Stromal cell of bone marrow (primary cell): ENCODE measurements at places on chromosomes 12 and 14.

GRCh38 chr14:53190938-53191337 is 37.8 kb upstream of the DDHD1 start:
- no peak for DNase-seq

DNA sequence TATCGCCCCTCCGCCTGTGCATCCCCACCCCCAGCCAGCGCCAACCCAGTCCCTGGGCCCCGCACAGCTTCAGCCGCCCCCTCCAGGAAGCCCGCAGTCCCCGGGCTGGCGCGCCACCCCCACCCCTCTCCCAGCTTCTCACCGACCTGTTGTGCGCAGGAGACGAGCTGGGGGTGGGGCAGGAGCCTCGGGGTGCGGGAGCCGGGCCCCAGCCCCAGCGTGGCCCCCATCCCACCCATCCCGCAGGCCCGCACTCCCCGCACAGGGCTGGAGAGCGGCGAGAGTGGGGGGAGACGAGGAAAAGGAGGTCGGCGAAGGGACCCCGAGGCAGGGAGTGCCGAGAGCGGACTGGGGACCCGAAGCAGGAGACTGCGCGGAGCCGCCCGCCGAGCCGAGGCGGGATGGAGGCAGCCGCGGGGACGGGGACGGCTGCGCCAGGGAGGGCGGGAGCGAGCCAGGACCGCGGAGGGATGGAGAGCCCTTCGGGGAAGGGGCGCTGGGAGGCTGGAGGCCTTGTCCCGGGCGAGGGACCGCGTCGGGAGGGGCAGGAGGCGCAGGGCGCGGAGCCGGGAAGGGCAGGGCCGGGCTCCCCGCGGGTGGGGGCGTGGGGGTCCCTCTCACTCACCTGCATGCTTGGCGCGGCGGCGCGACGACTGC is 498 bp downstream of the PIANP start:
- no peak for DNase-seq

- DNase-seq, result no peak
Observed at GRCh38 chr12:85725991-85726390, 110.2 kb downstream of the RASSF9 start.

- DNase-seq, result peak; percentile 13
Observed at GRCh38 chr14:79161571-79161970, 991.4 kb downstream of the NRXN3 start.

GRCh38 chr12:68469113-68469512 is 137.0 kb upstream of the MDM1 start:
- no peak for DNase-seq

GRCh38 chr12:106960443-106960842 is 4.7 kb downstream of the TMEM263 start:
- no peak for DNase-seq

DNA sequence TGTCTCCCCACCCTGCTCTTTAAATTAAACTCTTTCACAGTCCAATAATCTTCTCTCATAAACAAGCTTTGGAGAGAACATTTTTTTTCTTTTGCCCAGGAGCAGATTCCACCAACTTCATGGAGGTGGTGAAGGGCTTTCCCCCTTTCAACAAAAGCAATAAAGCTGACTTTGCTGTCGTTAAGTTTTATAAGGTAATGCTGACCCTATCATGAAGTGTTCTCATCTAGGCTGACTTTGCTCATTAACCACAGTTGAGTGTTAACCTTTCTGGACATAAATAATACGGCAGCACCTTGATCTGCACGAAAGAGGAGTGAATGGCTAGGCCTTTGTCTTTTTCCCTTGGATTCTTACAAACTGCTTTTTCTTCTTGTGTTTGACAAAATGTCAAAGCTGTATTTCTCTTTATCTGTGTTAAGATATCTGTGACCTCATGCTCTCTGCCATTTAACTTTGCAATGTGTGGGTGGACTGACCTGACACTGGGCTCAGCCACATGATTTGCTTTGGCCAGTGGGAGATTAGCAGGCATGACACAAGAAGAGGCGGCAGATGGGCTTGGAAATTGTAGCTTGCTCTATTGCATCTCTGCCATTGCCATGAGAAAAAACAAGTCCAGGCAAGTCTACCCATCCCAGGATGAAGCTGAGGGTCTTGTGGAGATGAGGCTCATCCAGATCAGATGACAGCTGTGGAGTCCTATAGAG is 470.9 kb upstream of the CCDC196 start:
- no peak for DNase-seq

GRCh38 chr12:15644700-15645099 is 144.5 kb downstream of the EPS8 start:
- no peak for DNase-seq

DNA sequence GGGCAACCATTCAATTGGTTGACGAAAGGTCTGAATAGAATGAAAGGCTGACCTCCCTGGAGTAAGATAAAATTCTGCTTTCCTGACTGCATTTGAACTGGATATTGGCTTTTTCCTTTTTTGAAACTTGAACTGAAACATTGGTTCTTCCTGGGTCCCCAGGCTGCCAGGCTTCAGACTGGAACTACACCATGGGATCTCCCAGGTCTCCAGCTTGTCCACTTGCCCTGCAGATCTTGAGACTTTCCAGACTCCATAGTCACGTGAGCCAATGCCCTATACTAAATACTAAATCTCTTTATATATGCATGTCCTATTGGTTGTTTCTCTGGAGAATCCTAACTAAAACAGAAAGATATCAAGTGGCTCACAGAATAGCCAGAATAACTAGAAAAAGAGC is 118.7 kb upstream of the KRR1 start:
- DNase-seq, result no peak

GRCh38 chr12:111409780-111410430 is 4.2 kb downstream of the SH2B3 start:
- DNase-seq, result peak; percentile 45

GRCh38 chr12:103751600-103751999 is 89.4 kb downstream of the NT5DC3 start:
- peak; percentile 64 for DNase-seq

- no peak for DNase-seq
Observed at GRCh38 chr14:100135784-100136183, 23.7 kb downstream of the DEGS2 start.

GRCh38 chr12:89230376-89231315 is 121.7 kb downstream of the DUSP6 start:
- DNase-seq, result peak; percentile 45

DNA sequence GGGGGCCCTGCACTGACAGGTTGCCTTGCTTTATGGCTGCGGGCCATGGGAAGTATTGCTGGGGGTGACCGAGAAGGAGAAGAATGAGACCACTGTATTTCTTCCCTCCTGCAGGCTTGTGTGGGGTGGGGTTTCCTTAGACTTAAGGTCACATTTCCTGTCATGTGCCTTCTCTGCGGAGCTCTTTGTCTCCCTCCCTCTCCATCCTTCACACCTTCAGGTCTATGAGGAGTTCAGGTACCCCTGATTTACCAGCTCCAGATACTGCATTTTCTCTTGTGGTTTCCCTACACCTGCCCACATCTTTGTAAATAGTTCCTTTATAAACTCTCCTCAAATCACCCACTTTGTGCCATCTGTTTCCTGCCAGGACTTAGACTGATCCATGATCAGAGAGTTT is 3.6 kb downstream of the FNTB start:
- no peak for DNase-seq

DNA sequence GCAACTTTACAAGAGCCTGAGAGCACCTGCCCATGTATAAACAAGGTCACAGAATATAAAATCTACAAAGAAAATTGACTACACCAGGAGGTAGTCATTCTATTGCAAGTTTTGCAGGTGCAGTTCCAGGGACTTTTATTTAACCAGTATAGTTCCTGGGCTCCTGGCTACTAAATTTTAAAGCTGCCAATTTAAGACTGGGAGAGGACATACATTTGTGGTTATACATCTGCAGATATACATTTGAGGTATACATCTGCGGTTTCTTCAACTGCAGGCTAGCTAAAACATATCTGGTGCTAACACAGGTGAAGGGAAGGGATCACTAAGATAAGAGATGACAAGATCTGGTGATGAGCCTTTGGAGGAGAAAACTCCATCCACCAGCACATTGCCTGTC is 30.2 kb downstream of the BBS10 start:
- DNase-seq, result no peak

DNA sequence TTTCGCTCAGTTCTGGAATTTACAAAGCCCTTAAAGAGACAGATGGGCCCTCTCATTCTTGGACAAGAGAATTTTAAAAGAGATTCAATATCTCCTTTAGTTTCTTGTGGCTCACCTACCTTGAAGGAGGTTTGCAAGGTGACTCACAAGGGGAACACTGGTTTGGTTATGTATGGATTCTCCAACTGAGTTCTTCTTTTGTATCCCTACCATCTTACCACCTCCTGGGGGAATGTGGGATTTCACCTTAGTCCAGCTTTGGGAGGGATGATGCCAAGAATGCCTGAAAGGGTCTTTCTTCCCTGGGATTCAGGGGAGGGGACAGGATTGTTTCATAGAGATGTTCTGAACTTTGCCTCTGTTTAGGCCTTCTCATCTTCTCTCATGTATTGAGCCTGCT is 3.7 kb downstream of the PPP4R4 start:
- DNase-seq, result no peak

GRCh38 chr12:121820056-121820455 is 16.2 kb downstream of the SETD1B start:
- DNase-seq, result no peak

DNA sequence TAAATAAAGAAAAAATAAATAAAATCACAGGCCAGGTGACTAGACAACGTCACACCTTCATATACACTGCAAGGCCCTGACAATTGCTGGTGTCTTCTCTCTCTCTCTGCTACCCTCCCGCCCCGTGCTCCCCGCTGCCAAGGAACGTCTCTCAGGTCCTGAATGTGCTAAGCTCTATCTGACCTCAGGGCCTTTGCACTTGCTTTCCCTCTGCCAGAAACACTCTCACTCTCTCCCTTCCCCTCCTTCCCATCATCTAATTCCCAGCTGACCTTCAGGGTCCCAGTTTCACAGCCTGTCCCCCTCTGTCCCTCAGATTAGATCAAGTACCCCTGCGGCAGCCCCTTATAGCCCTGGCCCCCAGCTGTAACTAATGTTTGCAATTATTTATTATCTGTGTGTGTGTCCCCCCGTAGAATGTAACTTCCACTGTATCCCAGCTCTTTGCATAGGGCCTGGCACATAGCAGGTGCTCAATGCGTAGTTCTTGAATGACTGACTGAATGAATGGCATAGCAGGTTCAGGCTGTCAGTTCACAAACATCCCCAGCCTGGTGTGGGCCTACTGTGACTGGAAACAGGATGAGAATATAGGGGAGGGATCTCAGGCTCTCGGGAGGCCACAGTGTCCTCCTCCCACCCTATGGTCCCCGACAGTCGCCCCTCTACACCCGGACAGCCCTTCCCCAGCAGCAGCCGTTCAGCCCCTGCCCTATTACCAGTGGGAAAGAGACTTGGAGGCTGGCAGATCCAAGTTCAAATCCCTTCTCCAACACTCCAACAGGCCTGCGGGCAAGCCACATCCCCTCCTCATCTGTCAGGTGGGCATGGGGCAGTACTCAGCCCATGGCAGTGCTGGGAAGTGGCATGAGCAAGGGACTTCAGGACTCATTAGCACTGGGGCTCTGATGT is 6.6 kb downstream of the BEGAIN start:
- no peak for DNase-seq

DNA sequence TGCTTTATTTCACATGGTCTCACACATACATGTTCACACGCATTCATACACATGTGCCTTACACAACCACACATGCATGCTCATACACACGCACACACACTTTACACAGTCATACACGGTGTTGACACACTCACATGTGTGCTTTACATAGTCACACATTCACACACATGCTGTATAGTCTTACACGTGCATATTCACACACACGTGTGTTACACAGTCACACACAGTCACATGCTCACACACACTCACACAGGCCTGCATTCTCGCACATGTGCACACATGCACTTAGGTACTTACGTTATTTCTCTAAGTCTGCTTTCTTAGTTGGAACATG is 18.0 kb upstream of the PLEKHG3 start:
- no peak for DNase-seq

- peak; percentile 22 for DNase-seq
Observed at GRCh38 chr14:100237735-100238418, 1.1 kb upstream of the YY1 start.

DNA sequence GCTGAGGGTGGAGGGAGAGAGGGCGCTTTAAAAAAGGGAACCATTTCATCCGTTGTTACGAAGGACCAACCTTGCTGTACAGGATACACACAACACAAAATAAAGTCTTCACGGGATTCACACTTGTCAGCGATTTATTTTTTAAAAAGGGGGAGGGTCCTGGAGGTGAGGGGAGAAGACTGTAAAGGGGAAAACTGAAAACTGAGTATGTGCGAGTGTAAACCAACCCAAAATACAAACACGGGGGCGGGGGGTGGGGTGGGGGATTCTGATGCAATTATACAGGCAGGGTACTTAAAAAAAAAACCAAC is 499 bp upstream of the PRKAG1 start:
- DNase-seq, result no peak

GRCh38 chr14:71089971-71090370 is 182.7 kb downstream of the PCNX1 start:
- DNase-seq, result no peak

DNA sequence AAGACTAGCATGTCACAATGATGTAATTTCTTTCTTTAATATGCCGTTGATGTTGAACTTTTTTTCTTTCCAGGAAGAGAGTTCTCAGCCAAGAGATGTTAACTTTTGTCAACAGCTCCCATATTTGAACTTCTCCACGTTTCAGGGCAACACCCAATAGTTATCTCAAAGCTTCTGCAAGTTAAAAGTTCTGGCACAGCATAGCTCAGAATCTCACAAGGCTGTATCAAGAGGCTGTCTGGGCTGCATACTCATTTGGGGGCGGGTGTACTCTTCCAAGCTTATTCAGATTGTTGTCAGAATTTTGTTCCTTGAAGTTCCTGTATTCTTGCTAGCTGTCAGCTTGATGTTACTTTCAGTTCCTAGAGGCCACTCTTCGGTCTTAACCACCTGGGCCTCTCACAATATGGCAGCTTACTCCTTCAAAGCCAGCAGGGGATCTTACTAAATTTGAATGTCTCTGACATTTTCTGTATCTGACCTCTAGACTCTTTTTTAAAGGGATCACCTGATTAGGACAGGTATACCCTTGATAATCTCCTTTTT is 38.9 kb downstream of the KCNC2 start:
- no peak for DNase-seq

- no peak for DNase-seq
Observed at GRCh38 chr12:99670635-99671034, 23.1 kb downstream of the GARIN6 start.

DNA sequence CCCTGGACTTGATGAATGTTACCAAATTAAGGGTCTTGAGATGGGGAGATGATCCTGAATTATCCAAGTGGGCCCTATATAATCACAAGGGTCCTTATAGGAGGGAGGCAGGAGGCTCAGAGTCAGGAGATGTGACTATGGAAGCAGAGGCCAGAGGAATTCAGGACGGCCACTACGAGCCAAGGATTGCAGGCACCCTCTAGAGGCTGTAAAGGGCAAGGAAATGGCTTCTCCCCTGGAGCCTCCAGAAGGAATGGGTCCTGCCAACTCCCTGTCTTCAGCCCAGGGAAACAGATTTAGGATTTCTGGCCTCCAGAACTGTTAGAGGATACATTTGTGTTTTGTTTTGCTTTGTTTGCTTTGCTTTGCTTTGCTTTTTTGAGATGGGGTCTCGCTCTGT is 8.8 kb downstream of the BDKRB1 start:
- no peak for DNase-seq

GRCh38 chr14:75884198-75884611 is 97.6 kb downstream of the TGFB3 start:
- peak; percentile 73 for DNase-seq
